ENCODE measurements at places on chromosomes 5 and 9.

DNA sequence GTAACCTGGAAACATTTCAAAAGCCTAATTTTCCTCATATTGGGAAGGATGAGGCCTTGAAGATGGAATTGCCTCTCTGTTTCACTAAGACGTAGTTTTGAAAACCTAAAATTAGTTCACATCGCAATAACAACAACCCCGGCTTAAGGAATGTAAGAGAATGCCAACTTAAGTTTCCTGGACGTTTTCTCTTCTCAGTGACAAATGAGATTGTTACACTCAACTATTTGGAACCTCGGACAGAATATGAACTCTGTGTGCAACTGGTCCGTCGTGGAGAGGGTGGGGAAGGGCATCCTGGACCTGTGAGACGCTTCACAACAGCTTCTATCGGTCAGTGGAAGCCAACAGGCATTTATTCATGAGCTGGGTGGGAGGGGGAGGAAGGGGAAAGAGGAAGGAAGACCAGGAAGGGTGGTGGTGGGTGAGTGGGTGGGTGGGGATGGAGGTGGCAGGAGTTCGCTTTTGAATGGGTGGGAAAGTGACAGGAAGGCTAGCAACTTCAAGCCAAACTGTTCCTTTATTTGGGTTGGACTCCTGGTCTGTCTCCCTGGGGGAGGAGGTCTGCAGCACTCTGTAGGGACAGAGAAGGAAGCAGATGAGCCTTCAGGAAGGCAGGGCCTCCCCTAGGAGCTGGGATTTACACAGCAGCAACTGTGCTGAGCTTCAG lies 83.4 kb downstream of the TEK start:
- DNase-seq = no peak

DNA sequence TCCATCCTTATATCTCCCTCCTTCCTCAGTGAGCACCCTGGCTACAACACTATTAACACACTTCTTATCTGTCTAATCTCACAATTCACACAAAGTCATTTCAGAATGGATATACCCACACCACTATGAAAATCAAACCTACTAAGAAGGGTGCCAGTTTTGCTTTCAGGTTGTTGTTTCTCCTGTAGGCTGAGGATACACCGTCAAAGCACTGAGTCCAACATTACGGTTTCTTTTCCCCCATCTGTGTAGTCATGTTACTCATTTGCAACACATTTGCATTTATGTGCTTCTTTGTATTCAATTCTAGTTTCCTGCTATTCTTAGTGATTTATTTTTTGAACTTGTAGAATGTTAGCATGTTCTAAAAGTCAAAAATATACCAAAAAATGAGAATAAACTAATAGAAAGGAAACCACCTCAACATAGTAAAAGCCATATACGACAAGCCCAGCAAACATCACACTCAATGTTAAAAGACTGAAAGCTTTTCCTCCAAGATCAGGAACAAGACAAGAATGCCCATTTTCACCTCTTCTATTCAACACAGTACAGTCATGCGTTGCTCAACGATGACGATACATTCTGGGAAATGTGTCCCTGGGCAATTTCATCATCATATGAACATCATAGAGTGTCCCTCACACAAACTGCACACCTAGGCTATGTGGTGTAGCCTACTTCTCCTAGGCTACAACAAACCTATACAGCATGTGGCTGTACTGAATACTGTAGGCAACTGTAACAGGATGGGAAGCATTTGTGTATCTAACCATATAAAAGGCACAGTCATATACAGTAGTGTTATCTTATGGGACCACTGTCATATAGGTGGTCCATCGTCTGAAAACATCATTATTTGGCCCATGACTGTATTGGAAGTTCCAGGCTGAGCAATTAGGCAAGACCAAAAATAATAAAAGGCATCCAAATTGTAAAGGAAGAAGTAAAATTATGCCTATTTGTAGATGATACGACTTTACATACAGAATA lies 6.3 kb downstream of the ROR2 start:
- no peak for DNase-seq

GRCh38 chr5:891837-892393 lies 686 bp downstream of the BRD9 start:
- no peak for DNase-seq

- DNase-seq = no peak
Observed at GRCh38 chr9:93665637-93666438, 89.5 kb downstream of the PHF2 start.

- DNase-seq = no peak
Observed at GRCh38 chr5:175847503-175847902, 23.9 kb upstream of the CPLX2 start.

DNA sequence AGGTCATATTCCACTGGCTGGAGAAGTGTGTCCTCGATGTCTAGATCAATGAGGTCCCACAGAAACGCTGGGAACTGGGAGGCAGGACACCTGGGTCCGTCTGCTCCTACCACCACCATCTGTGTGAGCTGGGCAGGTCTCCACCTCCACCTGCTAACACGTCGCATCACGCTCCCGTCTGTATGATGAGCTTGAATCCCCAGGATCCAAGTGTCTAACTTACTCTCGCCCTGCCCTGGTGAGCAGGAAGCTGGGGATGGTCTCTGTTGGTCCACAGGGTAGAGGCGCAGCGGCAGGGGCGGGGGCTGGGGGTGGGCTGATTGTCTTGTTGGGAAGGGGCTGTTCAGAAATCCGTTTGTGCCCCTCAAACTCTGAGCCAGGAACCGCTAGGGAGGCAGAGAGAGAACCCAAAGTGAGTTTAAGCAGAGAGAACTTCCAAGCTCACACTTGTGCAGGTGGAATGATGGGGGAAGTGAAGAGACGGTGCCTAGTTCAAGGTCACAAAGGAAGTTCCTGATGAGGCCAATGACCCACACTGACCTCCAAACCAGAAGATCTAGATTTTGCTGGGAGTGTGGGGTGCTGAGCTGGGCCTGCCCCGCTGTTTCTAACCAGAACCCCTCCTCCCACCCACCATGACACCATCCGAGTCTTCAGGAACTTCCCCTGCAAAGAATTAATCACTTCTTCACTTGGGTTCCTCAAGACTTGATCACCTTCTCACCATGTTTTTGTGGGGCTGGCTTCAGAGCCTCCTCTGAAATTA lies 21.1 kb downstream of the ORM2 start:
- no peak for DNase-seq

- DNase-seq = peak; percentile 47
Observed at GRCh38 chr9:128203024-128203706, at the start of gene DNM1. Gene DNM1, plus strand, starts transcription at chr9:128203379. Its CDS starts 92 bp downstream, at chr9:128203471.

- no peak for DNase-seq
Observed at GRCh38 chr5:150448334-150448733, 1.2 kb downstream of the RPS14 start.

GRCh38 chr9:79431019-79431679 lies 140.6 kb upstream of the TLE4 start:
- no peak for DNase-seq

DNA sequence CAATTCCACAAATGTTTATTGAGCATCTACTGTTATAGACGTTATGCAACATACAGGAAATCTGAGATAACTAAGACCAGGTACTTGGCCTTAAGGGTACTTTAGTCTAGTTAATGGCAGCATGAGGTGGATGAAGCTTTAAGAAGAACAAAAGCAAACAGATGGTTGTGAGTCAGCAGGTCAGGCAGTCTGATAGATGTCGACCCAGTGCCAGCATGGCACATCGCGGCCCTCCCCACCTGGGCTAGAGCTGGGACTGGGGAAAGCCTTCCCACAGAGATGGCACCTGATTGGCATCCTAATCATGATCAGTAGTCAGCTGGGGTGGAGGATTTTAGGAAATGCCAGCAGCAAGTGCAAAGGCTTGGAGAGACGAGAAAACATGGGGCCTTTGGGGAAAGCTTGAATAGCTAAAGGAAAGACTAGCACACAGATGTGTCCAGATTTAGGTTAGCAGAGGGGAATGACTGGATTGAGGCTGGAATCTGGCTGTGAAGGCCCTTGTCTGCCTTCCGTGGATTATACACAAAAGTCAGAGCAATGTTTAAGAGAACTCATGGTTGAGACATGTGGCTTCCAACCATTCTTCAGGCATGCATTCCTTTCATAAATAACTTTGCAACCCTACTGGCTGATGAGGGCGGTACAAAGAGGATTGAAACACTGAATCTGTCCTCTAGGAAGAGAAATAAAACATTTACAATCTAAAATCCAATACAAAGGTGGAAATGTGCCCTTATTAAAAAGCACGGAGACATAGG lies 395.4 kb upstream of the WWC1 start:
- DNase-seq = no peak

- DNase-seq = no peak
Observed at GRCh38 chr5:18888821-18889220, 1099.2 kb downstream of the CDH18 start.

GRCh38 chr5:139402561-139403158 lies 1.2 kb downstream of the SPATA24 start:
- DNase-seq = no peak

DNA sequence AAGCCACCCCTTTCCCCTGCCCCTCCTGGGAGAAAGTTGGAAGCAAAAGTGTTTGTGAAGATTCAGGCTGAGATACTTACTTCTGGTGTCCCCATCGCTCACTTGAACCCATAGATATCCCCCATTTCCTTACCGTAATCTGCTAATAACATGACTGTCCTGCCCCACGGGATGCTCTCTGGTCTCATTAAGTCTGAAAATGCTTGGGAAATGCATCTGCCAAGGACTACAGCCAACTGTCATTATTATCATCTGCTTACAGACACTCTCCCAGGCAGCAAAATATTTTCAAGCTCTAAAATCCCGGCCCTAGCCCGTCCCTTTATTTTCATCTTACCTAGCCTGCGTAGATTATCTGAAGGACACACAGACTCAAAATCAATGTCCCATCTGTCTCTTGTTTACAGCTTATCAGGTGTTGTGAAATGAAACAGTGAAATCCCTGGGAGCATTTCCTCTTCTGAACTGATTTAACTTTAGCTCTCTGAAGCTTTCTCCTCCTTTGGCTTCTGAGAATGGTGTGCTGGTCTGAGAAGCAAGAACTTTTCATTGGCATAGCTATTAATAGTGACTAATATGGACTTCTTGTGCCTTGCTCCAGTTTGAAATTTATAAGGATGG lies 126.9 kb upstream of the OSMR start:
- DNase-seq = no peak

DNA sequence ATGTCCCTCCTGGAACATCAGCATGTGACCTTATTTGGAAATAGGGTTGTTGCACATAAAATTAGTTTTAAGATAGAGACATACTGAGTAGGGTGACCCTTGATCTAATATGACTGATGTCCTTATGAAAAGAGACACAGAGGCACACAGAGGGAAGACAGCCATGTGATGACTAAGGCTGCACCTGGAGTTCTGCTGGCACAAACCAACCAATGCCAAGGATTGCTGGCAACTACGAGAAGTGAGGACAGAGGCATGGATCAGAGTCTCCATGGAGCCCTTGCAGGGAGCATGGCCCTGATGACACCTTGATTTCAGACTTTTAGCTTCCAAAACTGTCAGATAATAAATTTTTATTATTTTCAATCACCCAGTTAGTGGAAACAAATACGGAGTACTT lies 101.9 kb downstream of the FBXL7 start:
- no peak for DNase-seq

DNA sequence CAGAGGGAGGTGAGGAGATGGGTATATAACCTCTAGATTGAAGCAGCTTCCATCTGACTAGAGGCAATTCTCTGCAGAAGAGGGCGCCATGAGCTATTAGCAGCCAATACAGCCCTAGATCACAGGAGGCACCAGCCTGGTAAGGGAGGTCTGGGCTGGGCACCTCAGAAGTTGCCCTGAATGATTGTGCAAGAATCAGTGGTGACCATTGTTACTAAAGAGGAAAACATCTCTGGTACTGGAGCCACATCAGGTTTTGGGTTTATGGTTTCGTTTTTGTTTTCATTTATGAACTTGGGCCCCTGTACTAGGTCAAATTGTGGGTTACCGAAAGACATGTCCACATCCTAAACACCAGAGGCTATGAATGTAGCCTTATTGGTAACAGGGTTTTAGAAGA lies 342.0 kb downstream of the MLLT3 start:
- no peak for DNase-seq
